Activated naive CD8-positive, alpha-beta T cell treated with anti-CD3 and anti-CD28 coated beads, Interleukin-2, amount 10 ng/mL, durations not matched to agents 7 days and 5 days (primary cell): ENCODE measurements at places on chromosomes 16 and 17. TPM values are rescaled to one million over a fixed set of nuclear protein-coding genes. Genes with fewer than 3 reads are reported as not detected.

GRCh38 chr17:72561266-72561665 is 440.4 kb downstream of the SOX9 start:
- H3K27ac ChIP-seq, result no peak overlapping the region
- peaks cover 4% of the 10 kb centered on the region for H3K27me3 ChIP-seq
- H3K36me3 ChIP-seq, result no peaks in the 10 kb centered on the region

- H3K4me1 ChIP-seq, result peaks cover 5% of the 10 kb centered on the region
- no peak overlapping the region for H3K27ac ChIP-seq
- no peak overlapping the region for H3K4me3 ChIP-seq
- H3K36me3 ChIP-seq, result peaks cover 5% of the 10 kb centered on the region
Measured at GRCh38 chr17:48134912-48135480, 27.4 kb downstream of the SNX11 start.

GRCh38 chr16:67657751-67658518 is 2.1 kb downstream of the ACD start:
- peaks cover 14% of the 10 kb centered on the region for H3K4me1 ChIP-seq
- no peak overlapping the region for H3K27ac ChIP-seq
- peaks cover 7% of the 10 kb centered on the region for H3K36me3 ChIP-seq
- no peak for DNase-seq
- H3K4me3 ChIP-seq, result peak overlapping the region; percentile 8

DNA sequence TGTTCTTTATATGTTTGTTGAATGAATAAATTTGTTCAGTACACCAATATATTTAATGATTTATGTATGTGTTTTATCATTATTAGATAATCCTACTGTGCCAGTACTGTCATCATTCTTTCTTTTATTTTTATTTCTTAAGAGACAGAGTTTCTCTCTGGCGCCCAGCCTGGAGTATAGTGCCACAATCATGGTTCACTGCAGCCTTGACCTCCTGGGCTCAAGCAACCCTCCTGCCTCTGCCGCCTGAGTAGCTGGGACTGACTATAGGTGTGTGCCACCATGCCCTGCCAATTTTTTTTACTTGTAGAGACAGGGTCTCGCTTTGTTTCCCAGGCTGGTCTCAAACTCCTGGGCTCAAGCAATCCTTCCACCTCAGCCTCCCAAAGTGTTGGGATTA is 41.8 kb downstream of the PAFAH1B1 start:
- no peak overlapping the region for H3K4me3 ChIP-seq
- H3K27me3 ChIP-seq, result no peaks in the 10 kb centered on the region
- H3K27ac ChIP-seq, result no peak overlapping the region
- H3K4me1 ChIP-seq, result peaks cover 20% of the 10 kb centered on the region
- peaks cover 25% of the 10 kb centered on the region for H3K36me3 ChIP-seq
- DNase-seq, result no peak

- no peaks in the 10 kb centered on the region for H3K36me3 ChIP-seq
- H3K27me3 ChIP-seq, result no peaks in the 10 kb centered on the region
- H3K4me1 ChIP-seq, result no peaks in the 10 kb centered on the region
- no peak for DNase-seq
- H3K27ac ChIP-seq, result no peak overlapping the region
Measured at GRCh38 chr16:8481810-8482209, 108.5 kb downstream of the TMEM114 start.

DNA sequence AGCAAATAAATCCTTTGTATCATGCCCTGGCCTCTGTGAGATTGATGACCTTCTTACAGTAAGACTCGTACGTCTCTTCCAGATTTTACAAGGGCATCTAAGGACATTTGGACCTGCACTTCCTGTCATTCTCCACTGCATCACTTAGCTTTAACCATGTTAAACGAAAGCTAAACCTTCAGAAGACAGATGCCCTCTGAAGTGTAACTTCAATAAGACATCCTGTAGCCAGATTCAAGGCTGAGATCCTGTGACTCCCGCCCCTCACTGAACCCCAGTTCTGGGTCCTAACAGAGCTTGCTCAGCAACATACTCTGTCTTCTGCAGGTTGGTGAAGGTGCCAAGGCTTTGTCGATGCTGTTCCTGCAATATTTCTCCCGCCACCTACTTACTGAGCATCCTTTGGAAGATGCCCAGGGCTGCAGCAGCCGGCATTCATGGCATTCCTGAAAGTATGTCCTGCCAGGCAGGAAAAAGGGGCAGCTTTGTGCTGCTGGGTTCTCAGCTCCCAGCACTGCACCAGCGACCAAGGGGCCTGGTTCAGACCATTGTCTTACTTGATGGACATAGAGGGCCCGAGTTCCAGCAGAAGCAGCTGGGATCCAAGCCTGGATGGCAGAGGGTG is 131.1 kb downstream of the AXIN2 start:
- no peak overlapping the region for H3K4me3 ChIP-seq
- H3K36me3 ChIP-seq, result no peaks in the 10 kb centered on the region
- no peak for DNase-seq
- peaks cover 2% of the 10 kb centered on the region for H3K27me3 ChIP-seq
- H3K27ac ChIP-seq, result no peak overlapping the region

DNA sequence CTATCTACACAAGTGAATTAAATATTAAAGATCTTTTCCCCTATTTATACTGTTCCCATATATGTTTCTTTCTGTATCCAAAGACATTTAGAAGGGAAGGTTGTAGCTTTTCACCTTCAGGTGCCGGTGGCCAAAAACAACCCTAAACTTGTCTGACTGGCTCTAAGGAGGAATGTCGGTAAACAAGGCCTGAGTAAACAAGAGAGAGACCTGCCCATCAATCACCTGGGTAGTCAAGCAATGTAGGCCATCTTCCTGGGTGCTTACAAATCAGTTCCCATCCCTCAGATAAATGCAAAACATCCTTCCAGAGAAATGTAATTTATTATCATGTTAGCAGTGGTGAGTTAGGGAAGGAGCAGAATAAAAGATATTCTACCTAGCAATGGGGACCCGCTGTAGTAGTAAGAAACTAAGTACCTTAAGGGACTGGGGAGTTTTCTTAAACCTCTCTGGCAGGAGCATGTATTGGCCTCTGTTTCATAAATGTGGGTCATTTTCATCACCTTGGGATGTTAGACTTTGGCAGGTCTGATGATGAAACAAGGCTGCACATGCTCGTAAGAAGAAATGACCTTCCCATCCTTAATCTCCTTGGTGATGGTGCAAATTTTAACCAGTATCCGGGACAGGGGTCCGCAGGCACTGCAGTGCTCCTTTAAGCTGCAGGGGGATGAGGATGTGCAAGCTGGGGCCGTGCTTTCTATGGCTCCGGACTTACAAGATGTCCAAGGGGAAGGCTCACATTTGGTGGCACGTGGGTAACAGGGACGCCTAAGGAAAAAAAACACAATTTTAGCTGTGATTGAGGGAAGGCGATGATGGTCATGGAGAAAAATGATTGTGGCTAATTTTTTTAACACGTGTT is 8.4 kb downstream of the KRT39 start:
- peaks cover 14% of the 10 kb centered on the region for H3K27me3 ChIP-seq
- DNase-seq, result no peak
- H3K4me1 ChIP-seq, result peaks cover 5% of the 10 kb centered on the region

DNA sequence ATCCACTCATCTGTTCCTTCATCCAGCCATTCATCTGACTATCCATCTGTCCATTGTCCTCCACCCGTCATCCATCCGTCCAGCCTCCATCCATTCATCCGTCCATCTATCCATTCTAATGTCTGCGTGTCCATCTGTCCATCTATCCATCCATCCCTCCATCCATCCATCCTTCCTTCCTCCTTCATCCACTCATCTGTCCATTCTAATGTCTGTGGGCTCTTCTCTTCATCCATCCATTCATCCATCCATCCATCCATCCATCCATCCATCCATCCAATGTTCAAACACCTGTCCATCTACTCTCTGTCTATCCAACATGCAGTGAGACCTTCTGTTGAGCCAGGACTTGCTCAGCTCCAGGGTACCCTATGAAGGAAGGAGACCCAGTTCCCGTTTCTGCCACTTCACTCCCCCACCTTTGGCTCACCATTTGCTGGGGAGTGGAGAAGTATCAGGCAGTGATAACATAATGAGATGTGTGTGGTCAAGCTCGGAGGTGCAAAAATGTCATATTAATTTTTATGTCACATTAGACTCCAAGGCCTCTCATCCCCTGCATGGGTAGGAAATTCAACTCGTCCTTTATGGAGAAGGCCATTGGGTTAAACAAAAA is 36.5 kb upstream of the ADGRG1 start:
- no peak for DNase-seq
- H3K4me1 ChIP-seq, result peaks cover 56% of the 10 kb centered on the region
- H3K4me3 ChIP-seq, result peak overlapping the region; percentile 77
- H3K36me3 ChIP-seq, result peaks cover 11% of the 10 kb centered on the region
- peak overlapping the region; percentile 93 for H3K27ac ChIP-seq
- H3K27me3 ChIP-seq, result no peaks in the 10 kb centered on the region

DNA sequence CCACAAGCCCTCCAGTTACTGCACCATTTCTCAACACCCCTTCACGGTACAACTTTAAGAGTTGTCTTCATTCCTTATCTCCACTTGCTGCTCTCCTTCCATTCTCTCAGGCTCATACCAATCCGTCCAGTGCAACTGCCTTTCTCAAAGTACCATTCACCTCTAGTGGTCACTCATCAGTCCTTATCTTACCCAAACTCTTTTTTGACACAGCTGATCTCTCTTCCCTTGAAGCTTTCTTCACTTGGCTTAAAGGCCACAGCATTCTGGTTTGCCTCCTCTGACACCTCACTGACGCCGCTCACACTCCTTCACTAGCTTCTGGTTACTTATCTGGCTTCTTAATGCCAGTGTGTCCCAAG is 24.9 kb downstream of the UBE2G1 start:
- peaks cover 13% of the 10 kb centered on the region for H3K4me1 ChIP-seq
- H3K36me3 ChIP-seq, result peaks cover 4% of the 10 kb centered on the region
- no peak overlapping the region for H3K27ac ChIP-seq

DNA sequence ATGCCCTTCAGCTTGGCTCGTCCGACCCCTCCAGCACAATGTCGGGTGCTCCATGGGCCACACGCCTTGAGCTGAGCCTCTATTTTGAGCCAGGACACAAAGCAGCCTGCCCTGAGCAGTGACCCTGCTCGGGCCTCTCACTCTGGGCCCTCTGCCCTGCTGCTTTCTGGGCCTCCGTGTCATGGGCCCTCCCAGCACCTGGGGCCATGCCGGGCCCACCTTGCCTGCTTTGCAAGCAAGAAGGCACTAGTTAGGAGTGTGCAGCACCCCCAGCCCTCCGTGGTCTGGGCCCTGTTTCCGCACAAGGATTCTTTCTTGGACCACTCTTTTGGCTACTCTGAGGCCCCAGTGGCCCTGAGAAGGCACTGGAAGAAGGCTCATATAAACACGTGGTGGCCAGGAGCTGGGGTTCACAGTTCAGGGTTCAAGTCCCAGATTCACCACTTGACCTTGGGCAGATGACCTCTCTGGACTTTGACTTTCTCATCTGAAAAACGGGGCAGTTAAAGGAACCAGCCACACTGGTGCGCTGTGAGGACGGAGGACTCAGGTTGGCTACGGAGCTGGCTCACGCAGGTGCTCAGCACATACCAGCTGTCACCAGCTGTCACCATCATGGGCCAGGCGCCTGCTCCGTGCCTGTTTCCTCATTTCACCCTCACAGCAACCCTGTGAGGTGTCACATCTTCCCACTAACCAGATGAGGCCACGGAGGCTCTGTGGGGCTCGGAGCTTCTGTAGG is 166.0 kb upstream of the GSE1 start:
- H3K36me3 ChIP-seq, result no peaks in the 10 kb centered on the region
- no peak for DNase-seq
- H3K4me3 ChIP-seq, result no peak overlapping the region
- H3K27me3 ChIP-seq, result peaks cover 1% of the 10 kb centered on the region

DNA sequence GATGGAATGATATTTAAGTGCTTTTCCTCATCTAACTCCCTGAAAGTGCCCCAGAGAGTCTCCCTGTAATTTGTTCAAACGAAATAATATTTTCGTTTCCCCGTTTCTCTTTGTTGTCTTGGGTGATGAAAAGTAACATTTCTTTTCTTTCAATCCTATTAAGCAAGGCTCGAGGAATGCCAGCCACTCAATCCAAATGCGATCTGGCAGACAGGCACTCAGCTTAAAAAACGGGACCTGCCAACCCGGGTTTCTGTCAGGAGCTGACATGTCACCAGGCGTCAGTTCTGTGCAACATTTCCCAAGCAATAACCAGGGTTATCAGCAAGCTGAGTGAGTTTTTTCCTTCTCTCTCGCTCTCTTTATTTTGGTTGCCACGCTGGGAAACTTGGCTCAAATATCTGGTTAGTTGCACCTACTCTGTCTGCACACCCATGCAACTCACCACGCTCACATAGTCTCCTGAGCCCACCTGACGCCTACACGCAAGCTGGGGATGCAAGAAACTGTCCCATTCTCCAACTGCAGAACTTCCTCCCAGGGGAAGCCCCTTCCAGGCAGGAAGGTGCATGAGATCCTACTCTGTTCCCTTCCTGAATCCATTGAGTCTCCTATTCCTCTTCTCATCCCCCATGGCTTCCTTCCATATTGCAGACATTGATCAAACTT is 208.2 kb downstream of the C16orf78 start:
- no peak for DNase-seq
- H3K4me3 ChIP-seq, result no peak overlapping the region
- H3K4me1 ChIP-seq, result no peaks in the 10 kb centered on the region

GRCh38 chr17:10776381-10776780 is 27.5 kb downstream of the TMEM238L start:
- H3K4me1 ChIP-seq, result peaks cover 4% of the 10 kb centered on the region
- no peaks in the 10 kb centered on the region for H3K36me3 ChIP-seq
- no peak for DNase-seq

GRCh38 chr17:74309902-74310301 is 16.1 kb upstream of the KIF19 start:
- DNase-seq, result no peak
- no peaks in the 10 kb centered on the region for H3K36me3 ChIP-seq
- H3K27me3 ChIP-seq, result peaks cover 9% of the 10 kb centered on the region
- H3K27ac ChIP-seq, result no peak overlapping the region
- peaks cover 12% of the 10 kb centered on the region for H3K4me1 ChIP-seq

DNA sequence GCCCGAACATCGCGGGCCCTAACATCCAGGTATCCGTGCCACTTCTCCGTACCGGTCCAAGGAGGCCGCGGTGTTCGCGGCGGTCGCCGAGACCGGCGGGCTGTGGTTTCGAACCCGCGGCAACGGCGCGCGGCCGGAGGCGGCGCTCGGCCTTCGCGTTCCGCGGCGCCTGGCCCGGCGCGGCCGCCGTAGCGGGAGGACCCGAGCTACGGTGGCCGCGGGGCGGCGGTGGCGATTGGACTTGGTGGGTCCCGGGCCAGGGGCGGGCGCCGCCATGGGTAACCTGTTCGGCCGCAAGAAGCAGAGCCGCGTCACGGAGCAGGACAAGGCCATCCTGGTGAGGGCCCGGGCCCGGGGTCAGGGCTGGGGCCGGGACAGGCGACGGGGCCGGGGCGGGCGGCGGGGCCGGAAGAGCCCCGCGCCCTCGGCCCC is at the start of gene CHMP6:
CHMP6 (plus strand) TSS at position 197 of the 432 bp plus-strand sequence; CDS start at position 275, 78 bp downstream.
- peak; percentile 90 for DNase-seq
- H3K4me1 ChIP-seq, result peaks cover 15% of the 10 kb centered on the region
- H3K27ac ChIP-seq, result peak within 1 kb of the TSS; percentile 73

KRTAP3-1 gene
- total RNA-seq, result not detected

COQ7 gene
- total RNA-seq, result 13.3 TPM

ADAD2 gene
- total RNA-seq, result not detected

PRDM7 gene
- total RNA-seq, result not detected

SLC6A2 gene
- not detected for total RNA-seq

ACSM3 gene
- 9.7 TPM for total RNA-seq
